ENCODE measurements at places on chromosomes 2 and 18. TPM values are rescaled to one million over a fixed set of nuclear protein-coding genes. Genes with fewer than 3 reads are reported as not detected.
A peak's percentile ranks its signal among the peaks of the same experiment; 100 is the strongest.

DNA sequence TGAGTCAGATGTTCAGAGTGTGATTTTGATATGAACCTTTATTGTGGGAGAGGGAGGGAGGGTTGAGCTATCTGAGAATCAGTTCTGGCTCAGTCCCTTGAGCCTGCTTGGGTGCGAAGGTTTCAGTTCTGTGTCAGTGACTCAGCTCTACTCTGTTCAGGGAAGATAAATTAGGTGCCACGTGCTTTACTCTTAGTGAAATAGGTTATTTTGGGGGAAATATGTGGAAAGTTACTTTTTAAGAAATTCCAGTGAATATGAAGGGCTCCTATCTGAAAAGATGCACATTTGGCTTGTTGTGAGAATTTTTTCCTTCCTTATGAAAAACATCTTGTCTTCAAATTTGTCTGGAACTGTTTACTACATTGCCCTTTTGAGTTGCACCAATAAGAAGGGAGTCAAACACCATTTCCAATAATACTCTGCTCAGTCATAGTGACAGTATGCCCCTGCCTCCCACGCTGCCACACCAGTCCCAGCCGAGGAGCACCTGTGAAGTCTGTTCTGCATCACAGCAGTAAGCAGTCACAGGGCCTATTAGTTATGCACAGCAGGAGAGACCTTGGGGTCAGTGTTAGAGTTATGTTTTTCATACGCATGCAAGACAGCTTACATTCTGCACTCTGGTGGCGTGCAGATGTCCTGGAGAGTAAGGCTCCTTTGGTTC is 32.8 kb upstream of the DNAH7 start:
- no peak for DNase-seq

DNA sequence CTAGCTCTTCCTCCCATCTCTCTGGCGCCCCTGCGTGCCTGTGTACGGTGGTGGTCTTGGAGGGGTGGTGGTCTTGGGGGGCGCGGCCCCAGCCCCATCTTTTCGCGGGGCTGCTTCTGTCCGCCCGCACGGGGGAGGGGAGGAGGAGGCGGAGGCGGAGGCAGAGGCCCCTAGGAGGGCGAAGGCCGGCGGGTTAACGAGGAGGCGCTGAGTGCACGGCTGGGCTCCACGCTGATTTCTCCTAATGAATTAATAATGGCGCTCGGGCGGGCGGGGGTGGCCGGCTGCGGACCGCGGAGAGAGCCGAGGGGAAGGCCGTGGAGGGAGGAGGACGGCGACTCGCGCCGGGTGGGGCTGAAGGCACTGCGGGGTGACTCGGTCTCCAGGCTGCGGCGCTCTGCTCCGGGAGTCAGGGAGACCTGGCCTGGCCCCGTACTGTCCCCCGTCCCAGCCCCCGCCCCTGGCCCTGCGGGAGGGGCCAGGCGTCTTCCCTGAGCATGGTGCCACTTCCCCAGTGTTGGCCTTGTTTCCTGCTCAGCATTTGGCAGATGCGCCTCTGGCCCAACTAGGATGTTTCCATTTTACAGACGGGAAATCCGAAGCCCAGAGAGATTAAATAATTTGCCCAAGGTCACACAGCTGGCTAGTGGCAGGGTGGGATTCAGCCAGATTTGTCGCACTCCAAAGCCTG is 6.0 kb downstream of the GAREM2 start:
- no peak for DNase-seq

The DNPEP gene
- total RNA-seq: 70.5 TPM

The FBXO41 gene
- 2.3 TPM for total RNA-seq

DNA sequence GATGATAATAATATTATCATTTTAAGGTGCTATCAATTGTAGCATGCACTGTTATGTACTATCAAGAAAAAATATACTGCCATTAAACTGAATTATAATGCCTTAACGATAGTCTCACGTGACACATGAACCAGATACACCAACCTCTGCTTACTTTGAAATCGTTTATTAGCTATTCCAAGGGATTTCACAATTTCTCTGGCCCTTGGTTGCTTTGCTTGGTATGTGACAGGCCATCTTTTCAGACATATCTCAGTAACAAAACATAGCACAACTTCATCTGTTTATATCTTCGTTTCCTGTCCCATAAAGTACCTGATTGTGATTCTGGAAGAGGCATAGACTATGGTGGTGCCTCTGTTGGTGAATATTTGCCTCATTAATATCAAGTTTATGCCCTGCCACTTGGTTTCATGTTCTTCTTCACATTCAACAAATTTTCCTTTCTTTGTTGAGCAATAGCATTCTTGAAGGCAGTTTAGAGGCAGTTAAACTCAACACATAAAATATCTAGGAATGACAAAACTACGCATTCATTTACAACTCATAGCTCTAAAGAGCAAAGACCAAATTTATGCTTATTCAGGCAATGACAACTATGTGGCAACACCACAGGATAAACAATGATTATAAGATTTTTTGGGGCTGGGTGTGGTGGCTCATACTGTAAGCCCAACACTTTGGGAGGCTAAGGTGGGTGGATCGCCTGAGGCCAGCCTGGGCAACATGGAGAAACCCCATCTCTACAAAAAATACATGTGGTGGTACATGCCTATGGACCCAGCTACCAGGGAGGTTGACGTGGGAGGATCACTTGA is 84.3 kb downstream of the MCFD2 start:
- no peak for DNase-seq

The CYP27C1 gene
- total RNA-seq: 0.21 TPM

DNA sequence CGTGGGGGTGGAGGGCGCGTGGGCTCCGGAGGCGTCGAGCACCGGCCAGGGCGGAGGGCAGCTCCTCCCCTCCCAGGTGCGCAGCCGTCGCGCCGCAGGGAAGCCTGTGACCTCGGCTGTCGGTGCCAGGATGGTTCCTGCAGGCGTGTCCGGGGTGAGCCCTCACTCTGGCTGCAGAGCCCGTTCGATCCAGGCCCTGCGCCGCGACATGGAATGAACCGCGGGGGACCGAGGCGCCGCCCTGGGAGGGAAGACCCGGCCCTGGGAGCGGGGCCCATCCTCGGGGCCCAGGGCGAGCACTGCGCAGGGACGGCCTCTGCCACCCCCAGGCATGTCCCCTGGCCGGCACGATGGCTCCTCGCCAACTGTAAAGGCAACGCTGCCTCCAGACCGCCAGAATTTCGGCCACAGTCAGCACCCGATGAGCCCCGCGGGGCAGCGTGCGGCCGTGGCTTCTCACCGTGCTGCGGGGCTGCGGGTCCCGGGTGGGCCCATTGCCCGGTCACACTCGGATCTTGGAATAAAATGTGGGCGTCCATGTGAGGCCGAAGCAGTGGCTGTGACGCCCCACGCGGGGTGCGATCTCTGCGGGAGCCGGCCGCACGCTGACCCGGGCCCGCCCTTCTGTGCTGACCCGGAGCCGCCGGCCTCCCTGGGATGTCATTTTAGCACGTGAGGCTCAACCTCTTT is 26.6 kb downstream of the SALL3 start:
- DNase-seq: no peak

The CYS1 gene
- 3.5 TPM for total RNA-seq

- DNase-seq: no peak
Measured at GRCh38 chr2:19119326-19120001, 239.0 kb downstream of the OSR1 start.

GRCh38 chr2:231679908-231680284 is 28.4 kb upstream of the PTMA start:
- DNase-seq: no peak

- DNase-seq: no peak
Measured at GRCh38 chr2:137049518-137049917, 284.2 kb downstream of the THSD7B start.

DNA sequence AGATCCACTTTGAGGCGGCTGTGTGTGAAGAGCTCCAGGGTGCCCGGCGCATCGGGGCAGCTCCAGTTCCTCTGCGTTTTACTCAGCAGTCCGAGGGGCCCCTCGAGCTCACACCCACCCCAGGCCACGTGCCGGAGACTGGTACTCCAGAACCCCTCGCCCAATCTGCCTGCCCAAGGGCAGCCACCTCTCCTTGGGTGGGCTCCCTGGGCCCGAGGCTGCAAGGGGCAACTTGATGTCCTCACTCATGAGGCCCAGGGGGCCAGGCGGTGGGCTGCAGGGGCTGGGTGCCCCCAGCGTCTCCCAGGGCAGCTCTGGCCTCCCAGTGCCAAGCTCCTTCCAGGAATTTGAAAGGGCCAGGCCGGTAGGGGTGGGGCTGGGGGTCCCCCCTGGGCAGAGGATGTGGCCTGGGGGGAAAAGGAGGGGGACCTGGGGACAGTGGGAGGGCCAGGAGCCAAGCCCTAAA is 16.7 kb downstream of the RAMP1 start:
- no peak for DNase-seq

The MC4R gene
- total RNA-seq: not detected

DNA sequence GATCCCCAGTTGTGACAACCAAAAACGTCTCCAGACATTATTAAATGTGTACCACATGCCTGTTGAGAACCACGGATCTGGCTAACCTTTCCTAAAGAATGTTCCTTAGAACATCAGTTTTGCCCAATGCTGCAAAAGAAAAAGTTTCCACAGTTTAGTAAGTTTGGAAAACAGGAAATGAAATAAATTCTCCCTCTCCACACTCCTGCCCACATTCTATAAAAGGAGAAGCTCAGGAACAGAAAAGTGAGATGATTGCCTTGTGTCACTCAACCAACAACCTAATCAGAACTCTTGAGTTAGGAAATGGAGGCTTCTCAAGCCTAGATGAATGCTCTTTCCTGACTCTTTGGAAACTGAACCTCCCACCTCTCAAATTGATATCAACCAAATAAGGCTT is 56.1 kb upstream of the NFE2L2 start:
- no peak for DNase-seq

- peak; percentile 32 for DNase-seq
Measured at GRCh38 chr2:230225486-230225885, at the start of gene SP140. TSS of gene SP140 (plus strand) at chr2:230225736. CDS start at chr2:230225845, 109 bp downstream.

GRCh38 chr2:227482638-227483340 is 10.8 kb downstream of the AGFG1 start:
- DNase-seq: no peak

The LRP1B gene
- total RNA-seq: 1.2 TPM

The ECEL1 gene
- 0.47 TPM for total RNA-seq

GRCh38 chr18:60020107-60020925 is 120.5 kb downstream of the PMAIP1 start:
- no peak for DNase-seq

DNA sequence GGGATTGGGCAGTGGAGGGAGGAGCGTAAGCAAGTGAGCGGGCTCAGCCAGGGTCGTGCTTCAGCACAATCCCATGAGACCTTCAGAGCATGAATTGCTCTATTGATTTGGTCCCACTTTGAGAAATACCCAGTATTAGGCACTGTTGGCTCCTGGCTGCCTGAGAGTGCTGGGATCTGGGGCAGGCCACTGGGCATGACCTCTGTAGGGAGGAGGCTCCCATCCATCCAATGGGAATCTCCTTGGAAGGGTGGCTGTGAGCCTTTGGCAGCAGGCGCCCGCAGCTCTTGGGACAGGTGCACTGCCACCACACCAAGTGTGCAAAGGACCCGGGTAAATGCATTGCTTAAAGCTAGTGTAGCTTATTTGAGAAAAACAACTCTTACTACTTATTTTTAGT is 137.5 kb downstream of the LDLRAD4 start:
- DNase-seq: no peak

DNA sequence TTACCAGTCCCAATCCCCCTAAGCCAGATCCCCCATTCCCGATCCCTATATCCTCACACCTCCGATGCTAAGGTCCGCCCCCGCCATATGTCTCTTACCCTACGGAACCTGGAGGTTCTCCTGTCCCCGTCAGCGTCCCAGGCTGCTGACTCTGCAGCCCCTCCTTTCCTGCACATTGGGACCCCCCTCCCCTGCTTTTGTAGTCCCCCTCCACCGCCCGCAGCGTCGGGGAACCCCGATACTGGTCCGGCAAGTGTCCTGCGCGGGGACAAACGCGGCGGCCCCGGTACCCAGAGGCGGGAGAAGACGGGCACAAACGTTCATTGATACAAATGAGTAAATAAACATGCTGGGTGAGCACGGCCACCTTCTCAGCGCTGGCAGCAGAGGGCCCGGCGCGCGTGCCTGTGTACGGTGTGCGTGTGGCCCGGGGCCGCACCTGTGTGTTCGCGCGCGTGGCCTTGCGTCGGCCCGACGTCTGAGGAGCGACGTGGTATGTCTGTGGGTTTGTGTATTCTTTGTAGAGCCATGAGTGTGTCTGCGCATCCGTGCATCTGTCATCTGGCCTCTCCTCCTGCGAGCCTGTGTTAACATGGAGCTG is 2.0 kb upstream of the CYP26B1 start:
- DNase-seq: peak; percentile 23

- no peak for DNase-seq
Measured at GRCh38 chr2:182128821-182129707, 143.4 kb downstream of the PPP1R1C start.

DNA sequence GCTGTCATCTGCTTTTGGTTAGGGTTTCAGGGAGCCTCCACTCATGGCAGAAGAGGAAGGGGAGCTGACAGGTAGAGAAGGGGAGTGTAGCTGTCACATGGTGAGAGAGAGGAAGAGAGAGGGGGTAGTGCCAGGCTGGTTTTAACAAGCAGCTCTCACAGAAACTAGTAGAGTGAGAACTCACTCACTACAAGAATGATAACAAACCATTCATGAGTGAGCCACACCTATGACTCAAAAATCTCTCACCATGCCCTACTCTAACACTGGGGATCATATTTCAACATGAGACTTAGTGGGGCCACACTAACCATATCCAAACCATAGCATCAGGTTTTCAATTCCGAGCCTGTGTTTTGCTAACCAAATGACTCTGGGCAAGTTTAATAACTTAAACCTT is 274.9 kb upstream of the VWC2L start:
- DNase-seq: no peak

- no peak for DNase-seq
Measured at GRCh38 chr2:210195101-210195852, 24.1 kb upstream of the KANSL1L start.

The TRIB2 gene
- total RNA-seq: 43.6 TPM

GRCh38 chr2:2847209-2847676 is 516.2 kb upstream of the MYT1L start:
- no peak for DNase-seq

The TEX44 gene
- total RNA-seq: not detected

GRCh38 chr2:61437170-61437569 is 33.7 kb downstream of the USP34 start:
- no peak for DNase-seq

GRCh38 chr2:213069531-213069930 is 81.9 kb downstream of the IKZF2 start:
- DNase-seq: no peak

All from left cardiac atrium (tissue), 4 donors.